Activated gamma-delta T cell (primary cell): ENCODE measurements at places on chromosomes 4 and X.

- DNase-seq, result no peak
These were observed 172.8 kb downstream of the SMIM20 start for GRCh38 chr4:26086621-26087441.

- DNase-seq, result no peak
These were observed 78.9 kb downstream of the NDST3 start for GRCh38 chr4:118113220-118113619.

GRCh38 chr4:140085062-140085622, 68.8 kb downstream of the MAML3 start:
- no peak for DNase-seq

- DNase-seq, result no peak
These were observed 81.6 kb downstream of the ZFX start for GRCh38 chrX:24231131-24231540.

GRCh38 chrX:130094696-130095095, 15.6 kb downstream of the ELF4 start:
- no peak for DNase-seq

GRCh38 chr4:139858436-139859205, 193.0 kb downstream of the MGST2 start:
- DNase-seq, result no peak

- DNase-seq, result no peak
These were observed 203.6 kb downstream of the LDB2 start for GRCh38 chr4:16694884-16695276.

DNA sequence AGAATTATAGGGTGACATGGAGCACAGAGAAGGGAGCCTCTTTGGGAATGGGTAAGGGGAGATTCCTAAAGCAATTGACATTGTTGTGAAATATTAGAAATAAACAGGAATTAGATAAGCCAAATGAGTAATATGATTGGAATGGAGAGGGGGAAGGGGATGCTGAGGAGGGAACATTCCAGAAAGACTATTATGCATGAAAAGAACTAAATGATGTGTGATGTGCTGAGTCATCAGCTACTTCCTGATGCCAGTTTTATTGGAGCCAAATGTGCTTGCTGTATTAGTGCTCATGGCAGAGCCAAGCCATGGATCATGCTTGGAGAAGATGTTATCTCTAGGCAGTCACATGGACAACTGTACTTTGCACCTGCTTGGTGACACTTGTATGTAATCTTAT, 189.0 kb upstream of the HCCS start:
- DNase-seq, result no peak

DNA sequence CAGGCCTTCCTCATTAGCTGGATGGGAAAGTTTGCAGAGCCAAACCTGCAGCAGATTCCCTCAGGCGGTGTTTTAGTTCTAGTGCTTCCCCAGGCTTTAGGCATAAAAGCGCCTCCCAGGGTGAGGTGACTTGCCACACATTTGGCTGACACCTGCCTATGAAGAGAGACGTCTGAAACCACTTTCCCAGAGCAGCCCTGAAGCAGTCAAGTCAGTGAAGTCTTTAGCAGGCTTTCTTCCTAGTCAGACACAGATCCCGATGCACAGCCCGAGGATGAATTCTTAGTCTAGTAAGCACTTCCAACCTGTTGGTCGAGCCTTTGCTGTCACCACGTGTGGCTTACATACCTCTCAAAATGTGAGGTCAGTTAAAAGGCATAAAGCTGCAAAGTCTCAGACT, 484.1 kb downstream of the SMARCA1 start:
- no peak for DNase-seq

DNA sequence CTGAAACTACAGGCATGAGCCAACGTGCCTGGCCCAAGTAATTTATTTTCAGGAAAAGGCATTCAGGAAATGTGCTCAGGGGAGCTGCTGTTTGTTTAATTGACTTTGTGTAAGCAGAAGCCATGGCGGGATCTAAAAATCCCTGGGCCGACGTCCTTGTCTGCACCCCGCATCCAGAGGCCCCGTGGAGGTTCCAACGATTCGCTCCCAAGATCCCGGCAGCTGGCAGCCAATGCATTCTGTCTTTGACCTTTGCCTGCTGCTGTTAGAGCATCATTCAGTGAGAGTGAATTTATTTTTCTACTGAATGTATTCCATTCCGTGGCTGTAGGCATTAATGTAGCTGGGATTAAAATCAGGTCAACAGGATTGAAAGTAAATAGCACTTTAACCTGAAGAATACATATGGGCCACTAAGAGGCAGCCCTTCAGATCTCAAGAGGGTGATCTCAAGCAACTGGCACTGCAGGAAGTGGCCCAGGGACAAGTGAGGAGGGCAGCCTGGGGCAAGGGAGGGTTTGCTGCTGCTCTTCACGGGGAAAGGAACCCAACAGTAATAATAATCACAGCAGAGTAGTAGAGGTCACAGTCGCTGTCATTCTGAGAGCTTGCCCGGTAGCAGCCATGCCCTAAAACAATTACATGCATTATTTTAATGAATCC, 75.2 kb downstream of the PSAPL1 start:
- no peak for DNase-seq

GRCh38 chr4:74097631-74098426, 1.2 kb downstream of the CXCL2 start:
- DNase-seq, result no peak

DNA sequence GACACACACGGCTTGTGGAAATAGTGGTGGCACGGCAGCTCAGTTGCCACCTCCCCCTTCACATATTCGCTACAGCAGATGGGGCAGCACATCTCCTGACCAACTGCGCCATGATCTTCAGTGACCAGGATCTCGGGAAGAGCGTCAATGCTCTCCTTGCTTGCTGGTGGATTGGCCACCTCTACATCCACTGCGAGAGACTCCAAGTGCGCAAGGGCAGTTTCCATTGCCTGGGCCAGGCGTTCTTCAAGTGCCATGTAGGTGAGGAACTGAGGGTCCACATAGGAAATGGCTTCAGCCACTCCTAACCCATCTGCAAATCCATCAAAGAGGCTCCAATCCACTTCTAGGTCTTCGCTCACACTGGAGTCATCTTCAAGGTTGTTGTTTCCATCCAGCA, 3.9 kb downstream of the PJA1 start:
- DNase-seq, result no peak

DNA sequence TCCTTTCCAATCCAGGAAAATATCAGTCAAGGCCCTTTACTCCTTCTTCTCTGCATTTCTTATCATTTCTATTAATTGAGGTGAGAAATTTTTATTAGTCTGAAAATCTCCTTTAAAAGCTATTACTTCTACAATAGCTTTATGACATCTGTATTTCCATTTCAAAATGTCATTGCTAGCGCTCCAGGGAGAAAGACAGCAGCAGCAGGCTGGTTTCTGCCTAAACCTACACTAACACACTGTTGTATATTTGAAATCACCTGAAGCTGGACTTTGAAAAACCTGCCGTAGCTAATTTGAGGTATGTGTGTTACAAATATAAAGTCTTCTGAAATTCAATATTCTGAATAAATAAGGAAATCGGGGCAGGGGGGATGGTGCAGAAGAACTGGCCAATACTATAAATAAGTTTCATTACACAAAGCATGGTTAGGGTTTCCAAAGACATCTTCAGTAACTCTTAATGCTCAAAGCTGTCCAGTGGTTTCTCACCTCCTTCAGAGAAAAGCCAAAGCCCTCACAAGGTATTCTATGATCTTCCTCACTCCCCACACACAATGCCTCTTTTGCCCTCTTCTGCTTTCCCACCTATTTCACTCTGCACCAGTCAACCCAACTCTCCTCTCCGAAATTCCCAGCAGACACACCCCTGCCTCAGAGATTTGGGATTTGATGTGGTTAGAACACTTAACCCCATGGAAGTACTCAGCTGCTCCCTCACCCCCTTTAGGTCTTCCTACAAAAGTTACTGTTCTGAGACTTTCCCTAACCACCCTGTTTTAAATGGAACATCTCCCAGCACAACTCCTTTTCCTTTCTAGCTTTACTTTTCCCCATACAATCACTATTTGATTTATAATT, 122.7 kb downstream of the PPP3CA start:
- DNase-seq, result no peak

GRCh38 chr4:117908306-117909207, 125.7 kb upstream of the NDST3 start:
- DNase-seq, result no peak

DNA sequence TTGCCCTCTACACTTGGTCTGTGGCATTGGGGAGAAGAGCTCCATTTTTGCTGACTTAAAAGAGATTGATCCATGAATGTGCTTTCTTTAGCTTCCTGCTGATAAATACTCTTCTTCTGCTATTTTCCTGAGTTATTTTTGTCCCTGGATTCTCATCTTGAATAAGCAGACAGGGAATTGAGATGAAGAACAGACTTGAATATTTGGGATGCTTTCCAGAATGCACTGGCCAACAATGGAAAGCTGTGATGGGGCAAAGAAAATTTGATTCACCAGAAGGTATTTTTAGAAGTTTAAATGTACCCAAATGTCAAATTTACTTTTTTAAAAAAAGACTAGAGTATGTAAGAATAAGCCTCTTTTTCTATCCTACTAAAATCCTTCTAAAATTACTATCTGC, 309.9 kb upstream of the PPP1R2C start:
- no peak for DNase-seq

DNA sequence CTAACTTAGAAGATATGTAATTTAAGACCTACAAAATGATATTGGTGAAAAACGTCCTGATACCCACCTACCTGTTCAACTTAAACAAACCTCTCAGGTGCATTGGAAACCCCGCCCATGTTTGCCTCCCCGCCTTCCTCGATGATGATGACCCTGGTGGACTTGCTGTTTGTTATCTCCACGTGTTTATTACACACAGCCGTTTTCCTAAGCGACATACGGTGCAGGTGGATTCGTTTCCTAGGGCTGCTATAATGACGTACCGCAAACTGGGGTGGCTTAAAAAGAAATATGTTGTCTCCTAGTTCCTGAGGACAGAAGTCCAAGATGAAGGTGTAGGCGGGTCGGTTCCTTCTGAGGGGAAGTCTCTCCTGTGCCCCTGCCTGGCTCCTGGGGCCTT, 110.7 kb downstream of the GPR143 start:
- no peak for DNase-seq

GRCh38 chr4:24007860-24008261, 118.0 kb upstream of the PPARGC1A start:
- no peak for DNase-seq

DNA sequence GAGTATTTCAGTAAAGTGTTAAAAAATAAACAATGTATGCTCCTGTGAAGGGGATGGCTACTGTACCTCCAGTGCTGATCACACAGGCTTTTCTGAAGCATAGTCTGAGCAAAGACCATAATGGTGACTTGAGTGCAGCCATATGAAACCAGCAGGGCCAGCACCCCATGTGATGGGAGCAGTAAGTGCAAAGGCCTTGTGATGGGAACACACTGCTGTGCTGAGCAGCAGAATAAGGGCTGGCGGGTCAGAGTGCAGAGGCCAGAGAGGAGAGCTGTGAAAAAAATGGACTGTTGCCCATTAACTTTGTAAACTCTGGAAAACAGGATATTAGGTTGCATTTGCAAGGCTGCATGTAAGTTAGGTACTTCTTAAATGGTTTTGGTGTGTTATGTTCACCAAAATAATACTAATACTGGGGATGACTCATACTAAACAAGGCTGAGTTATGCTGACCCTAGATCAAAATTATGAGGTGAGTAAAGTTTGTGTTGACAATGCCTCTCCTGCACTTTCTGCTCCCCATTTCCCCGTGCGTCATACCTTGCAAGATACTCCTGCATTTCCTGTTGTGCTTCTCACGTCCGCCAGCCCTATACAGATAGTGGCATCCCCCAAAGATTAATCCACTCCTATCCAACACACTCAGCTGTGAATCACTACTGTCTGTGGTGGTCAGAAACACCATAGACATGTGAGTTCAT, 67.0 kb upstream of the FAM9A start:
- no peak for DNase-seq

- no peak for DNase-seq
These were observed 64.2 kb downstream of the MAGEA10 start for GRCh38 chrX:152074163-152074562.

DNA sequence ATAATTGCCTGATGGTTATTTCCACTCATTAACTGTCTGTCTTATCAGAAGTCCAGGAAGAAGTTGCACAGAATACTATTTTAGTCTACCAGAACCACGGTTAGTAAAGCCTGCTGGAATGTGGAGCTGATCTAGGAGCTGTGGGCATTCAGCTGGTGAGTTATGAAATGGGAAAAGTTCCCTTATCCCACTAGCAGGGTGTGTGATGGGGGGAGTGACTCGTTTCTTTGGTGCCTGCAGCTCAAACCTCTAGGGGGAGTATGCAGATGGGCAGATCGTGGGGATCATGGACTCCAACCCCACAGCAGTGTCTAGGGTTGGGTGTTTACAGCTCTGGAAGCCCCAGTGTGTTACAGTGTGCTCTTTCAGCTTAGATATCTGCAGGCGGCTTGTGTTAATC, 305.7 kb upstream of the BOD1L1 start:
- DNase-seq, result no peak

- no peak for DNase-seq
These were observed 29.3 kb downstream of the INTS12 start for GRCh38 chr4:105679186-105679585.

GRCh38 chr4:76611616-76612207, 176.7 kb downstream of the SHROOM3 start:
- DNase-seq, result no peak

- no peak for DNase-seq
These were observed 217.0 kb downstream of the GUCY2F start for GRCh38 chrX:109264878-109265277.

DNA sequence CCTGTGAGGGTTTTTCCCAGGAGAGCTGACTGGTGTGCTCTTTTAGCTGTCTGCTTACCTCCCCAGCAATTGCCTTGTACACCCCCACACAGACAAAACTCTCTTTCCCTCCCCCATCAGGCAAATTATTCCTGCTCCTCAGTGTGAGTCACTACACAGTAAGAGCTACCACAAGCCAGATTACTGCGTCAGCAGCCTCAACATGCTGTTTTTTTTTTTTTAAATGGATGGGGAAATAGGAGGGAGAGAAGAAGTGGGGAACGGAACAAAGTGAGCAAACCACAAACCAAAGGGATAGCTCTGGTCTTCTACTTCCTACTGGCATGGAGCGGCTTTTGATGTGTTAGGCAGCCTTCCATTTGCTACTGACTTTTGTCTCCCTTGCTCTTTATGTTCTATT, 107.5 kb upstream of the ACSL4 start:
- DNase-seq, result no peak

DNA sequence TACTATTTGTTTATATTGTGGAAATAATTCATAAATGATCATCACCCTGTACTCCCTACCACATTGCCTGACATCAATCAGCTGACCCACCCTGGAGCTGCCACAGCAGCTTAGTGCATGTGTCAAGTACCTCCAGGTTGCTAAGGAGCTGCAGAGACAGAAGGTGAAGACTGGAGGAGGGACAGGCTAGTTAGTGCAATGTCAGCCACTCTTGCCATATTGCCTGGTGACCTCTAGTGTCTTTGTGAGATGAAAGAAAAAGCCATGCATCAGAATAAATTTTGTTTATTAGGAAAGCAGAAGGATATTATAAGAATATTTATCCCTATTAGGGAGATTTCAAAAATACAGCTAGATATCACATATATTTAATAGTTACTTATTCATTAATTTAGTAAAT, 243.9 kb upstream of the FAT4 start:
- no peak for DNase-seq

GRCh38 chr4:101942891-101943290, 152.4 kb downstream of the BANK1 start:
- no peak for DNase-seq

- DNase-seq, result no peak
These were observed 139.9 kb upstream of the ETNPPL start for GRCh38 chr4:108902769-108903168.
